ENCODE measurements at places on chromosomes 13 and 19.

DNA sequence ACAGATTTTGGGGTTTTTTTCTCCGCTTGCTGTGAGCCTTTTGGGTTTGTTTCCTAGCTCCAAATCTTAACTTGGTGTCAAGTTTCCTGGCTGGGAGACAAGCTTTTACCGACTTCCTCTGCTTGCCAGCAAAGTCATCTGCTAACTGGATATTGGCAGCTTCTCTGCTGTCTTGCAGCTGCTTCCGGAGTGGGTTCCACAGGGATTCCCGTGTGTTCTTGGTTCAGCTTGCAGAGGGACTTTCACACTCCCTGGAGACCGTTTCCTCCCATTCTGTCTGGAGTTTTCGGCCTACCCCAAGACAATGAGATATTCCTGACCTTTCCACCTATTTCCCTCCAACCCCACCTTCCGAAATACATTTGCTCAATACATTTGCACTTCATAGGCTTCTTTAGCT is 2.2 kb upstream of the COLGALT1 start:
- DNase-seq: peak; percentile 54

DNA sequence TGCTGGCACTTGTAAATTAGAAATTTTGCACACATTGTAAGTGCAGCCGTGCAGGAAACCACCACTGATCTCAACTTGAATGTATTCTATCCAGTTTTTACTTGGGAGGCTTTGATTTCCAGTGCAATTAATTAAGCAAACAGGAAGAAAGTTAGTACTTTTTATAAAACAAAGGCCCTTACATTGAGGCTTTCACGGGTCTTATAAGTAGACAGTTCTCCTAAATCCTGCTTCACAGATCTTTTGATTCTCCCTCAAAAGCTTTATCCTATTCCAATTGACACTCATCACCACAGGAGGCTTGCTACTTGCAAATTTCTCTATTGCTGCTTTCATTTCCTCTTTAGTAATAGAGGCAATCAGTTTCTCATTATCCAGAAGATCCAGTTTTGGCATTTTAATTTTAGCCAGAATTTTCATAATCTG is 90.1 kb downstream of the ERCC5 start:
- DNase-seq: no peak

- no peak for DNase-seq
Measured at GRCh38 chr13:85728811-85729210, 70.4 kb downstream of the SLITRK6 start.

DNA sequence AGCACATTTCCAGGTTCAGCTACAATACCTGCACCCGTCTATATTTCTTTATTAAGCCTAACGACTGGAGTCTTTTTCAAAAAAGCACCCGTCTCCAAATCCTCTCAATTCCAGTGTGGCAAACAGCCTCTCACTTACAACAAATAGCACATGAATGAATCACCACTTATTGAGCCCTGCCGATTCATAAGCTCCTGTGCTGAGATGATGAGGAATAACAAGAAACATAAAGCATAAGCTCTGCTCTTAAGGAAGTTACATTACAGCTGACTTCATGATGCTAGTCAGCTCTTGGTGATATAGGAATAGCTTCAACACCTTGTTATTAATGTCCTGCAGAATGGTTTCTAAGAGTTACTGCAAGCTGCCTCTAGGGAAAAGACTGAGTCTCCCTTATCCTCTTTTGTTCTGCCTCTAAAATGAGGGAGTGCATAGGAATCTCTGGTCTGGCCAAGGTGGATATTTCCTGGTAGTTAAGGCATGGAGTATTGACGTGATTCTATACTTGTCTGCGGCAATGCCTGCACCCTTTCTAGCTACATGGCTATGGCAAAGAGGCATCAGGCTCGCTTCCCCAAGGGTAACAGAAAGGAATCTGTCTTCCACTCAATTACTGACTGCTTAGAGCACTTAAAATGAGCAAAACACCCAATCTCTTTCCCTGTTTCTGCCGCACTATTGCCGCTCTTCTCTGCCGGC is 195.7 kb downstream of the KLF12 start:
- DNase-seq: no peak

GRCh38 chr19:45280471-45280961 is 29.4 kb downstream of the MARK4 start:
- DNase-seq: no peak

DNA sequence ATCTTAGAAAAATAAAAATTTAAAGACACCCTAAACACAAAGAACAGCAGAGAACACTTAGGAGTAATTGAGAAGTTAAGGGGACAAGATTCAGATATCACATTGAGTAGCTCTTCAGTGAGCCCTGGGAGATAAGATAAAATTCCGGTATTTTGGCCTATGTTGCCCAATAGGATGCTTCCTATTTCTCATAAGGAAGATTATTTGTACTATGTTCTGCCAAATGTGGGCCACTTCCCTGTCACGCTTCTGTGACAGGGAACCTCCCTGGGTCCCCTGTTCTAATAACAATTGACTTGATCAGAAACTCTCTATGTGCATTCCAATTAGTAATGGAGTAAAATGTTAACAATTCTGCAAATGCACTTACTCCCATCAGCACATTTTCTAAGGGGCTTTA is 310.7 kb downstream of the MYO16 start:
- no peak for DNase-seq

GRCh38 chr13:93562676-93563075 is 336.1 kb downstream of the GPC6 start:
- DNase-seq: no peak

DNA sequence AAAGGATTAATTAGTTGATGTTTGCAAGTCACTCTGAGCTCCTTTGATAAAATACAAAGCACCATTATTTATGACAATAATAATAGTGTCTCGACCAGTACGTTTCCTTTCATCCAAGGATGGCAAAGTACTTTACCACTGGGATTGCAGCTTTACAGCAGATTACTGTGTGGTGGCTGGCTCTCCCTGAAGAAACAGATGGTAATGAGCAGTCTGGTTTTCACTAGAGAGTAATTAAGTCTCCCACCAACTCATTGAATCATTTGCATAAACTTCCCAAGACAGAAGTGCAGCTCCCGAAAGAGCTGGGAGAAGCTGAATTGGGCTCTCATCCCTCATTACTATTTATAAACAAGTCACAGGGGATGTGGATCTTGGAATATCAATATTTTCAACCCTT is 48.7 kb downstream of the KLF5 start:
- DNase-seq: no peak

- DNase-seq: no peak
Measured at GRCh38 chr19:45040059-45040771, 1.4 kb downstream of the CLASRP start.

GRCh38 chr13:110109910-110110309 is 197.0 kb downstream of the COL4A1 start:
- no peak for DNase-seq

- peak; percentile 25 for DNase-seq
Measured at GRCh38 chr13:40571338-40571963, 95.0 kb downstream of the FOXO1 start.

- no peak for DNase-seq
Measured at GRCh38 chr19:28563964-28564921, 648.7 kb downstream of the UQCRFS1 start.

GRCh38 chr19:28514166-28514565 is 698.8 kb downstream of the UQCRFS1 start:
- no peak for DNase-seq

GRCh38 chr13:107716241-107716640 is 499.1 kb downstream of the LIG4 start:
- no peak for DNase-seq

- no peak for DNase-seq
Measured at GRCh38 chr13:99875391-99875790, 96.2 kb downstream of the ZIC5 start.

DNA sequence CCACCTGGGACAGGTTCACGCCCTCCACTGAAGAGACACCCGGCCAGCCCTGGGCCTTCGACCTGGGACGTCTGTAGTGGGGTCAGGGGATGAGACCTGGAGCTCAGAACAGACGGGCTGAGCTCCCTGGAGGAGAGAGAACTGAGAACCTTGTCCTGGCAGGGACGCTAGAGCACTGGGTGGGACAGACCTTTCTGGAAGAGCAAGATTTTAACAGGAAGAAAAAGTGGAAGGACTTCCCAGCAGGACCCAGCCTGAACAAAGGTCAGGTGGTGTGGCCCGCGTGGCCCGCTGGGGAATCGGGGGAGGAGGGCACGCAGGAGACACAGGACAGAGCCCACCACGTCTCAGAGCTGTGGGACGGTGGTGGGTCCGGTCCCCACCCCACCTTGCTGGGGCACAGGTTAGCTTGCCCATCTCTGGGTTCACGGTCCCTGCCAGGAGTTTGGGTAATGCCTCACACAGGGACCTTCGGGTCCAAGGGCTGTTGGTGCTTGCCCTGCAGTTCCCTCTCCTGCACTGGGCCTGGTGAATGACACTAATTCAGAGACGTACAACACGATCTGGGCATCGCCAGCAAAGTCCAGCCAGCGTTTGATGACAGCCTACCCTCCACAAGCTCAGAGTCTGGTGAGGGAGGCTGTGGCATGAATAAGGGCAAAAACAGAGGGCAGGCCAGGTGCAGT is 1.2 kb upstream of the EFNA2 start:
- DNase-seq: no peak

DNA sequence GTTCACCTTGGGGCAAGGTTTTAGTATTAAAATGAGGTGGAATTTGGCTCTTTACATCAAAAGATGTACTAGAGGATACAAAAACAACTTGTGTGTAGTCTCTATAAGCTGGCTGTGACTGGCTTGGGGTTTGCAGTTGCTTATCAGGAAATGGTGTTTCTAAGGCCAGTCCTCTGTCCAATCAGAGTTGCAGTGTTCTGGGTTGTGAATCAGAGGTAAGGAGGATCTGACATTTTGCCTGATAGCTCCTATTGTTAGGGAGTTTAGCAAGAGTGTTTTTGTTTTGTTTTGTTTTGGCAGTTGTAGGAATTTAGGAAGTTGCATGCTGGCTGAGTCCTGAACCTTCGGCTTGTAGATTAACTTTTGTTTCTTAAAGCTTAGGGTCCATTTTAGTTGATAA is 20.1 kb upstream of the ESD start:
- DNase-seq: no peak

- no peak for DNase-seq
Measured at GRCh38 chr13:69956349-69956748, 151.3 kb upstream of the ATXN8OS start.

DNA sequence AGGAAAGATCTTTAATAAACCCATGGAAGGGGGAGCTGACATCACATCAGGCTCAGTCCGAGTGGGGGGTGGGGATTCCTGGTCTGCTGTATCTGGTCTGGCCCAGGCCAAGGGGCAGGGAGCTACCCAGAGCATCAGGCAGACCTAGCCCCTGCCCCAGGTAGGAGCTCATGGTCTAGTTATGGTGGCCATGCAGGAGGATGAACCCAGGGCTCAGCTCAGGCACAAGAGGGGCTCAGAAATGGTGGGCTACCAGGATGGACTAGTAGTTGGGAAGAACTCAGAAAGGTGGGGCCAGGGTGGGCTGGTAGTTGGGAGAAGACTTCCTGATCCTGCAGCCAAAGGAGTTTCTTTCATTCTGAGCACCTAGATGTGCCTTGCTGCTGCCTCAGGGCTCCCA is 14.3 kb downstream of the VSTM2B start:
- no peak for DNase-seq

DNA sequence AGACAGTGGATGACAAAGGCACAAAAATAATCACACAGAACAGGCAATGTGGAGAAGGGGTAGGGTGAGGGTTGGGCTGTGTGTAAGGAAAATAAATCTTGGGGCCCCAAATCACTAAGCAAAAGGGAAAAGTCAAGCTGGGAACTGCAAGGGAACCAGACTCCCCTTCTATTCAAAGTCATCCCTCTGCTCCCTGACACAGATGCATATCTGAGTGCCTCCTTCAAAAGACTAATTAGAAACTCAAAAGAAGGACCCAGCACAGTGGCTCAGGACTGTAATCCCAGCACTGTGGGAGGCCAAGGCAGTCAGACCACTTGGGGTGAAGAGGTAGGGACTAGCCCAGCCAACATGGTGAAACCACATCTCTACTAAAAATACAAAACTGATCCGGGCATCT is 18.3 kb downstream of the ZNF611 start:
- DNase-seq: no peak

- DNase-seq: no peak
Measured at GRCh38 chr13:26060357-26060756, 8.5 kb upstream of the SHISA2 start.

- DNase-seq: peak; percentile 53
Measured at GRCh38 chr19:37932985-37933936, 26.3 kb downstream of the SIPA1L3 start.

GRCh38 chr13:112060282-112060830 is 6.6 kb upstream of the SOX1 start:
- no peak for DNase-seq

GRCh38 chr13:31773538-31773937 is 34.2 kb downstream of the RXFP2 start:
- no peak for DNase-seq

- no peak for DNase-seq
Measured at GRCh38 chr13:35888981-35889380, 242.2 kb downstream of the DCLK1 start.

GRCh38 chr13:98335721-98336120 is 158.7 kb upstream of the RNF113B start:
- DNase-seq: no peak

DNA sequence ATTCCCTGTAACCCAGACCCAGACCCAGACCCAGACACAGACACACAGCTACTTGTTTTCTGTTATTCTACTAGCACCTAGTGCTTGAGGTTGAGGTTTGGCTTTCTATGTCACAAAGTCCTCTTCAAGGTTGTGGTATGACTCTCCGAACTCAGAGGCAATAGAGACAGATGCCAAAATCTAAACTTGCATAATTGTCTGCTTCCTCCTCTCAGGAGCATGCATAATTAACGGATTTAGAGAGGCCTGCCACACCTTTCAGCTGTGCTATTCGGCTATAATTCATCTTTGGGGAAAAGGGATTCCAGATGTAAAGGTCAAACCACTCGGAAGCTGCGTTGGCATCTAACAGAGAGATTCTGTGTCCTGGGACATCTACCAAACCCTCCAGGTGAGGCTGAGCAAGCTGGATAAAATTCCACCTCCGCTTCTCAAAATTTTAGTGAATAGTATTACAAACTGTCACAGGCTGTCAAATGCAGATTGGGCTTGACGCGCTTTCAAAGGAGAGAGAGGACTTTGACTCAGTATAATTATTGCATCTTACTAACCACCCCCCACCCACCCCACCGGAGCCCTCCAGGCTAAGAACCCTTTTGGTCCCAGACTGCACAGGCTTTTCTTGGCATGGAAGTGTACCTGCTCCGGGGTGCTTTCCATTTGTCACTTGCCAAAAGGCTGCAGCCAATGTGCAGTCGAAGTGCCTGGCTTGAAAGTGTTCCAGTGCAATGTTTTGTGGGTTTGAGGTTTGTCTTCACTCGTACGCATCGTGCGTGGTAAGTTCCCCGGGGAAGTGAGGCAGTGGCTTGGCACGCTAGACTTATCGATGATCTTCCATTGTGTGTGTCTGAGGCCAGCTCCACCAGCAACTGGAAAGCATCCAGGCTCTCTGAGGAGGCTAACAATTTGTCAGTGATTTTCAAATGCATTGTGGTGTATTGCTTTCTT is 194.1 kb downstream of the TDRD3 start:
- no peak for DNase-seq

- DNase-seq: no peak
Measured at GRCh38 chr13:76991432-76991795, 467 bp upstream of the CLN5 start.

DNA sequence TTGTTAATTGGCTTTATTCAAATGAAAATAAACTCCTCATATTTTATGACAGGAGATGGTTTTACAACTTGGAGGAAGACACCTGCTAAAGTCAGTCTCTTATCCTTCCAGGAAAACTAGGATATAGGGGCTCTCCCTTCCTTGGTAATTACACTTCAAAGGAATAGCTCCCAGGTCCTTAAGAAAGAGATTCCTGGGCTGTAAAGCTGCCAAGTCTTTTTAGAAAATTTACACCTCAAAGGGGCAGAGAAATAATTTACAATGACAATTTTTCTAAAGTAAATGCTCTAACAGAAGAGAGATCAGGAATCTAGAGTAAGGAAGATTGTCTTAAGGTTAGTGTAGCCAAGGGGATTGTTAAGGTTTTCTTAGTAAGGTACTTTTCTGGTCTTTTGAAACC is 1359.0 kb downstream of the OLFM4 start:
- no peak for DNase-seq
